ENCODE measurements at places on chromosomes 2 and 18.

DNA sequence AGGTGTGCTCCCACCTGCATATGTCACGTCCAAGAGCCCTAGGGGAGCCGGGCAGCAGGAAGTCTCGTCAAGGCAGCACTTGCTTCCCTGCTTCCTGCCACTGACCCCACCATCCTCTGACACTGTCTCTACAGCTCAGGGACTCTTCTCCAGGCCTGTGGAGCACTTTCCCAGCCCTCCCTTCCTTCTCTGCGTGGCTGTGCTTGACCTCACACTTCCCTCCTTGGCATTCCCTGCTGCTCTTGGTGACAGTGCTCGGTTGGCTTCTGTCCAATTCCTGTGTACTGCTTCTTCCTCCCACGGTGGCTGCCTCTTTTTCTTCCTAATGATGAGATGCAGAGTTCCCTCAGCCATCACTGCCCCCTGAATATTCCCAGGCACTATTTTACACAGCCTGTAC is 2.8 kb downstream of the CIDEA start:
- DNase-seq, result no peak

- DNase-seq, result no peak
These were observed 1118.8 kb upstream of the ZEB2 start for GRCh38 chr2:145638675-145639074.

DNA sequence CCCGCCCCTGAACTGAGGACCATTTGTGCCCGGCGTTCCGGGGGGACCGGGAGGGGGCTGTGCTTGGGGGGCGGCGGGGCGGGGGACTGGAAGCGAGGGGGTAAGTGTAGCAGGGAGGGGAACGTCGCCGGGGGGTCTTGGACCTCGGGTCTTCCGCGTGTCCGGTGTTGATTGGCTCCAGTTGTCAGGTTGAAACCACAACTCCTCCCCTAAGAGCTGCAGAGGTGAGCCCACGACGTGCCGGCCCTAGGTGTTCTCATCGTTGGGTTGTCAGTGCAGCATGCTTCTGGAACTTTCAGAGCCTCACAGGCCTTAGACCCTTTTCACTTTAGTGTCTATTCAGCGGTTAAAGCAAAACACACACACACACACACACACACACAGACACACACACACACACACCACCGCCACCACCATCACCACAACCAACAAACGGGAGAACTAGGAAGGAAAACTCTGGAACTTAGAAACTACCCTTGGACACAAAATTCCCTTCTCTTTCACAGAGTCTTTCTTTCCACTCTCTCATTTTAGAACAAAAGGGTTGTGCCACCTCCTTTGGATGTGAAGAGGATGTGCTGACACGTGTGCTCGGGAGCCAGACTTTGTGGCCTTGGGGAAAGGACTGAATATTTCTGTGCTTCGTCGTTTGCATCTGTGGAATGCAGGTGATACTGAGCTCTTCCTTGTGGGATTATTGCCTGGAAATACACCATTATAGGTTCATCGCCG is 6.7 kb upstream of the DLX2 start:
- no peak for DNase-seq

- no peak for DNase-seq
These were observed 150.1 kb downstream of the GLI2 start for GRCh38 chr2:120885749-120886148.

DNA sequence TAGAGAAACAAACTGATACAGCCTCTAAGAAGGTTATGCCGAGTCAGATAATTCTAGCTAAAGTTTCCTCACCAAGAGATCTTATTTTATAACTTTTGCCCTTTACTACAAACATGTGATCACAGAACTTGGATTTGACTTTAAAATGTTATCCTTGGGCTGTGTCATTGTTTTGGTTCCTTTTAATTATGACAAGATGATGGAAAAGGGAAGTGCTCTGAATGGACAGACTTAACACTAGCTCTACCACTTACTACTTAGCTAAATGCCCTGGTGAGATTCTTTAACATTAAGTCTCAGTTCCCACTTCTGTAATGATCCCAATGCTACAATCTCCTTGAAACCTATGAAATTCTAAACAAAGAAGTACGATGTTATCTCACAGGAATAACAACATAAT is 69.9 kb downstream of the RTTN start:
- no peak for DNase-seq

- no peak for DNase-seq
These were observed 2.5 kb upstream of the RAB27B start for GRCh38 chr18:54825601-54826344.

- no peak for DNase-seq
These were observed 78.0 kb downstream of the MYO3B start for GRCh38 chr2:170255971-170256370.

All from CD4-positive, alpha-beta T cell (primary cell).